Activated T-helper 17 cell treated with anti-CD3 and anti-CD28 coated beads, Interleukin-2, amount 50 U/mL, for 72 hours (primary cell): ENCODE measurements at places on chromosomes 5 and 9.

DNA sequence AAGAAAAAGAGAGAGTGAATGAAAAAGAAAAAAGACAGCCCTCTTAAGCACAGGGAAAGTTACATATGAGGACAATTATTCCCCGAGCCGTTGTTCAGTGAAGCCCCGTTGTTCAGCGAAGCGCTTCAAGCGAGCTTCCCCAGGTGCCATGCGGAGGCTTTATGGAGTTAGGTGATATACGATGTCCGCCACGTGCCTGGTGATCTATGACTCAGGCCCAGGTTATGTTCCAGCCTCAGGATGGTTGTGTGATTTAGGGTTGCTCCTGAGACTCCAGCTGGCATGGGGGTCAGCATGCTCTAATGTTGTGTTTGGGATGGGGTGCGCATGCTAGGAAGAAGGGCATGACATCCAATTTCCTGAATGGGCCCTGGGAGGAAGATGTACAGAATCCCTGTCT, 365.6 kb downstream of the CDK5RAP2 start:
- no peak for ATAC-seq

DNA sequence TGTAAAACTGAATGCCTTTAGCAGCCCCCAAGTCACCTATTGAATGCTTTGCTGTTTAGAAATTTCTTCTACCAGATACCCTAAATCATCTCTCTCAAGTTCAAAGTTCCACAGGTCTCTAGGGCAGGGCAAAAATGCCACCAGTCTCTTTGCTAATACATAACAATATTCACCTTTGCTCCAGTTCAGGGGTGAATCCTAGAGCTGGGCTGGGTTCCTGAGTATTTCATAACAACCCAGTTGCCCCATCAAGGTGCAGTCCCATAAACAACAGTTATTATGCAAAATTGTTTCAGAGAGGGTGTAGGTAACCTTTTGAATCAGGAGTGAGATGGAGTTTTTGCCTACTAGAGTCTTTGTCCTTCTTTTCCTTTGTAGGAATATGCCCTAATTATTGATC, 19.0 kb upstream of the C1QTNF3 start:
- no peak for ATAC-seq

DNA sequence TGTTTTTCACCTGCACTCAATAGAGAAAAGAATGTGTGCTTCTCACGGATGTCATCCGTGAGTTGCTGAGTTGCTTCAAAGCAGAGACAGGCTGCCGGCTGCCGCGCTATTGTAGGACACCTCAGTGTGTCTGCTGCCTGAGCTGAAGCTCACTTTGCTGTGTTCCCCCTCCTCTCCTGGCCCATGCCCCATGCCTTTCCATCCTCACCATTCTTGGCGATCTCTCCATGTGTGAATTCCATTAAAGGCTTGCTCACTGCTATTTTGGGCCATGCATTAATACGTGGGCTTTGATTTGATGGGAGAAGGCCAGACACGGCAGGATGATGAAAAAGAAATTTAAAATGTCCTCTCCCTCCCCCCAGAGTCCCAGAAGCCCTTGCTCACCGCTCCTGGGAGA, 14.5 kb downstream of the ADAM19 start:
- no peak for ATAC-seq

- ATAC-seq = no peak
Observed at GRCh38 chr9:114721491-114722079, 39.6 kb upstream of the TEX48 start.

GRCh38 chr5:113518884-113519283, 5.4 kb downstream of the YTHDC2 start:
- ATAC-seq = no peak

DNA sequence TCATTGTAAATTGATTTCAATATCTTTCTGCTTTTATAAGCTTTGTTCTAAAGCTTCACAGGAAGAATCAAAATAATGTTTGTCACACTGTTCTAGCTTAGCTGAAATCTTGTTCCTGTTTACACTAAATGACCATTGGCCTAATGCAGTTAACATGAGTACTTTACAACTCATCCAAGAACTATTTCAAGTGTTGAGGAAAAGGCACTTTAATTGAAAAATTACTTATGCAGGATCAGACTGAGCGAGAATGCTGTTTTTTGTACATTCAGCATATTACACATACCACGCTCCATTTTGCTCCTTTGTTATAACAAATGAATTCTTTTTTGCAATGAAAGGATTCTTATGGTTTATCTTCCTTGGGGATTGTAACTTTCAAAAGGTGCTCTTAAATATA, 22.4 kb upstream of the SMIM15 start:
- ATAC-seq = no peak

DNA sequence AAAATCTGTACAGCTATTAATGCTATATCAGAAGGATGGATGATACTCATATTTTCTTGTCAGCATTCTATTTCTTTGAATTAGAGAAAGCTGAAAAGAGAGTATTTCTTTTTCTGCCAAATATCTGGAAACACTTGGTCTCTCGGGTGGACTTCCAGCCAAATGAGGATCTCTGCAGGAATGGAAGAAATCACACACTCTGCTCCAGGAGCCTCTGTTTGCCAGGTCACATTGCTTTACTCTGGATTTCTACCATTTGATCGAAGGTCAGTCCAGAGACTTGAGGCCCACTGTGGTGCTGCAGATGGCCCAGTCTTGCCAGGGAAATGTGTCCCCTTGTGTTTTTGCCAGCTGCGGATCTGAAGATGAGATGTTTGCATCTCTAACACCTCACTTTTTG, 154.1 kb downstream of the PCSK1 start:
- no peak for ATAC-seq

- ATAC-seq = no peak
Observed at GRCh38 chr5:6264394-6264793, 114.0 kb downstream of the MED10 start.
